ENCODE measurements at places on chromosomes 16 and 17.

- DNase-seq = peak; percentile 99
These were observed 14.3 kb downstream of the CMTM3 start for GRCh38 chr16:66618588-66619375.

DNA sequence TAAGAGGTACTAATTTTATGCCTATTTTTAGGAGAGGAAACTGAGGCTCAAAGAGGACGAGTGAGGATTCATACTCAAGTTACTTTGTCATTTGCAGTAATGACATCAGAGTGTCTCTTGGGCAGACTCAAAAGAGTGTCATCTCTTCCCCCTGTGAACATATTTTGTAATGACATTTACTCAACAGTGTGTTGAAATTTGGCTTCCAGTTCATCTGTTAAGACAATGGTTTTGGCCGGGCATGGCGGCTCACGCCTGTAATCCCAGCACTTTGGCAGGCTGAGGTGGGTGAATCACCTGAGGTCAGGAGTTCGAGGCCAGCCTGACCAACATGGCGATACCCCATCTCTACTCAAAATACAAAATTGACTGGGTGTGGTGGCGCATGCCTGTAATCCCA lies 28.9 kb downstream of the WFDC1 start:
- DNase-seq = no peak

DNA sequence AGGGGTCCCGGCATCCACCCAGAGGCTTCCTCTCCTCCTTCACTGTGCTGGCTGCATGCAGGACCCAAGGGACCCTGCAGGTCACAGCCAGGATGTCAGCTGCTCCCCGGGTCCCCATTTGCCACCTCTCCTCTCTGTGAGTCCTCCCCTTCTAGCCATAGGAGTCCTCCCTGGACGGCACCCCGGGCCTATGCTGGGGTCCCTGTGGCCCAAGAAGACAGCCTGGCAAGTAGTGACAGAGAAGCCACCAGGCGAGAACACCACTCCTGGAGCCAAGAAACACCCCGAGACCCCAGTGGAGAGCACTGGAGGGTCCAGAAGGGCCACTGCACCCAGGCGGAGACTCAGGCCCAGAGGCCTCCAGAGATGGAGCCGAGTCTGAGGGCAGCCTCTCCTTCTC lies 44.1 kb downstream of the LMF1 start:
- DNase-seq = no peak

GRCh38 chr16:4091240-4092012 lies 24.8 kb downstream of the ADCY9 start:
- no peak for DNase-seq

GRCh38 chr17:81267390-81268067 lies 27.6 kb downstream of the SLC38A10 start:
- DNase-seq = no peak

Measured in EH (cell line).